ENCODE measurements at places on chromosomes 4 and X.

- DNase-seq = no peak
These were observed 169.5 kb downstream of the KCTD8 start for GRCh38 chr4:44279066-44279465.

DNA sequence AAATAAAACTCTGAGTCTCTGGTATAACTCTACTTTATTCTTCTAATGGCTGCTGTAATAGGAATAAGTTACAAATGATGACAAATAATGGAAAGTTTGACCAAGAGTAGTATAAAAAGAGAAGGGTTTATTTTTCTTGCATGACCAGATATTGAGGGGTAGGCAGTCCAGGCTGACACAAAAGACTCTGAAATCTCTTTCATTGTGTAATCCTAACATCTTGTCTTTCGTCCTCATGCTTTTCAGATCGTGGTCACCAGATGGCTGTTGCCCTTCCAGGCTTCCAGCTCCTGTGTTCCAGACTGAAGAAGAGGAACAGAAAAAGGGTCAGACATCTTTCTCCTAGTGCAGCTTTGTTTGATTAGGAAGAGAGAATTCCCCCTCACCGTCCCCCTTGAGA lies 176.9 kb upstream of the GK2 start:
- DNase-seq = no peak

- DNase-seq = no peak
These were observed 6.5 kb upstream of the SLITRK4 start for GRCh38 chrX:143642426-143642825.

DNA sequence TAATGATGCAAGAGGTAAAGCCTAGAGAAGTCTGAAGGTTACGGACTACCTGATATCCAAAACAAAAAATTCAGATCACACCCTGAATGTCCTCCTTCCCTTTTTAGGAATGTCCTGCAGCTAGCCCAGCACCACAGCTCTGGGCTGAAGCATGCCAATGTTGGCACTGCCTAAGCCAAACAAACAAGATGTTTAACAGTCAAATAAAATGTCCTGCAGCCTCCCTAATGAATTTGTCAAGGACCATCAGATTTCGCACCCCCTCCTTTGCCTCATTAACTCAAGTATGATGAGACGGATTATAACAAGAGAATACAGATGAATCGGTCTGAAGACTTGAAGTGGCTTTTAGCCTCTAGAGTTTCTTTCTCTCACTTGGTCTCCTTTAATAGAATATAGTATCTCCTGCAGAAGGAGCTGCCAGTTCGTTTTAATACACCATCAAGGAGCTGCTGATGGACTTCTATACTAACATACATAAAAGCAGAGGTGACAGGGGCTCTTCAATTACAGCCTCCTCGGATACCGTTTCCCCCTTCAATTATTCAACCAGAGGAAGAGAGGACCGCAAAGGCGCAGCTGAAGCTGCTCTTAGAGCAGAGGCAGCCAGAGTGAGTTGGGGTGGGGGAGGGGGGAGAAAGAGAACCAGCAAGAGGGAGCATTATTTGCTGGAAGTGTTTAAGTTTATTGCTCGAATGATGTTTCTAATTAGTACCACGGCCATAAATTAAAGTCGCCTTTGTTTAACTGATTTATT lies 3.0 kb upstream of the MAB21L2 start:
- DNase-seq = no peak

DNA sequence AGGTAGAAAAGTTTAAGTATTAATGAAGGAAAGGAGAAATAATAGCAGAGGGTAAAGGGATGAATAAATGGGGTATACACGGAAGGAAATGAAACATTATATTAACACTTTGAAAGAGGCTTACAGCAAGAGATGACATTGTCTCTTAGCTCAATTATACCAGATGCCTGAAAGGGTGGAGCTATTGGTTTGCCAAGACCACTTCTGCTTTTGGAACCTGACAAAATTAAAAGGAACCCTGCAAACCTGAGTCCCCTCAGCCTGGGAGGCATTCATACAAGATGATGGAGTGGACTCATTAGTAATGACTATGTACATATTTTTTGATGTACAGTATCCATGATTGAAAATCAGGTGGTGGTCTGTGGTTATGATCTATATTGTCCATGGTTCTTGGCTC lies 45.1 kb upstream of the HPF1 start:
- DNase-seq = no peak

GRCh38 chr4:175871774-175872405 lies 59.8 kb upstream of the GPM6A start:
- no peak for DNase-seq

Data from activated CD4-positive, CD25-positive, alpha-beta regulatory T cell (primary cell).